Cardiac fibroblast (primary cell): ENCODE measurements at places on chromosomes 2 and 18.

DNA sequence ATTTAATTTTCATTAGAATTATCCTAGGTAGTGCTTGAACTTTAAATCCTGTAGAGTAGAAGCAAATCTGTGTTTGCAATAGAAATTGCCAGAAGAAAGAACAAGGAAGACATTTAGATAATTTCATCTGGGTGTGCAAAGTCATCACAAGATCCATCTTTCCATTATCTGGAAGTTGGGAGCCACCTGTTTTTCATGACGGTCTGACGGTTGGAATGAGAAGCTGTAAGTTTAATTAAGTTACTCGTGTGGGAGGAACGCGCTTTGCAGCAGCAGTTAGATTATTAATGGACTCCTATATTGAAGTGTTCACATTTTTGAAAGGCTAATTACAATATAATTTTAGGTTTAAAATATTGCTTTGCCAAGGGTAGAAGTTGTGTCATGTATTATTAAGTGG lies 69.9 kb upstream of the PARD3B start:
- DNase-seq, result no peak

DNA sequence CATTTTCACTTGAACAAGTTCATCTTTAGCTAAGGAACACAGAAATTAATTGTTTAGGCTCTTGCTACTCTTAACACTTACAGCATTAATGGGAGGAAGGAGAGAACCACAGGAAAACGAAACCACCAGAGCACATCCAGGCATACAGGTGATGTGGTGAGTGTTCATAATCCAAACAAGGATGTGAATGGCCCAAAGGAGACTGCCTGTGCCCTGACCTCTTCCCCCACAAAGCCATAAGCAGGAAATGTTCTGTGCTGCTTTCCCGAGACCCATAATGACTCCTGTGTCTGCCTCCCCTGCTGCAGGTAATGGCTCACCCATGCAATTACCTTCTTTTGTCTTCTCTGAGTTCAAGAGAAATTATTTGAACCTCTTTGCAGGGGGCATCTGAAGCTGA lies 295.9 kb upstream of the LINC00305 start:
- no peak for DNase-seq

DNA sequence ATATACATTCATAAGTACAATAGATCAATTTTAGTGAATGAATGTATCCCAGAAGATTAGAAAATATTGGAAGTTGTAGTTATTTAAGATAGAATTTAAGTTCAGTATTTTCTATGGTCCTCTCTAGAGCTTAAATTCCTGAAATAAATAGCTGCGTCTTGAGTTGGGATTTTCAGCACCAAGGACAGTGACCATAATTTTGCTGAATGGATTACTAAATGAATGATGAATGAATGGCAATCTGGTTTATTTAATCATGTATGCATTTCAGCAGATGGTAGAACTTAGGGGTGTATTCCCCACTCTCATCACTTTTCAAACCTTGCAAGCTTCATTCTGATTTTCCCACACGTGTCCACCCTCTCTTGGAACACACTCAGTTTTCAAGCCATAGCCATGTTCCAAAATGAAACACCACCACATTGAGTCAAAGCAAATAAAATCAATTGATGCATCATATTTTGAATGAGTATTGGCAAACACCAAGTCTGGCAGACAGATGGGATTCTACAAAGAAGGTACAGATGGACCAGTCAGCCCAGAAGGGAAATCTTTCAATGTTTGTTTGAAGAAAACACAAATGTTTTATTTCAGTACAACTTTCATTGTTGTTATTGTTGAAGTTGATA lies 362.2 kb upstream of the NXPH2 start:
- DNase-seq, result peak; percentile 36

GRCh38 chr18:2059336-2059735 lies 512.0 kb downstream of the METTL4 start:
- no peak for DNase-seq

DNA sequence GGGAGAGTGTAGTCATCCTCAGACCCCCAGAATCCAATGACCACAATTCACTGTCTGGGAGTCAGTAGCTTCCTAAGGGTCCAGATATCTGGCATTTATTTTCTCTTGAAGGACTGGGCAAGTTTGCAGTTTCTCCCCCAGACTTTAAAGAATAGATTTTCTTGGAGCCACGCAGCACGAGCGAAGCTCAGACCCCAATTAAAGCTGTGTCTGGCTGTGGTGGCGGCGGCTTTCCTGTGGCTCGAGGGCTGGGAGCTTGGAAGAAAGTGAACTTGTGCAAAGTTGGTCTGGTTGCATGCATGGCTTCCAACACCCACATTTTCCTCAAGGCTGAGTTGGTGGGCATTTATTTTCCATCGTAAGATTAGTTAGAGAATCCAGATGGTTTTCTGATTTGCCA lies 105.0 kb downstream of the ACKR3 start:
- DNase-seq, result no peak

- DNase-seq, result peak; percentile 92
Measured at GRCh38 chr2:121480826-121481225, 49.9 kb upstream of the RNU4ATAC start.

DNA sequence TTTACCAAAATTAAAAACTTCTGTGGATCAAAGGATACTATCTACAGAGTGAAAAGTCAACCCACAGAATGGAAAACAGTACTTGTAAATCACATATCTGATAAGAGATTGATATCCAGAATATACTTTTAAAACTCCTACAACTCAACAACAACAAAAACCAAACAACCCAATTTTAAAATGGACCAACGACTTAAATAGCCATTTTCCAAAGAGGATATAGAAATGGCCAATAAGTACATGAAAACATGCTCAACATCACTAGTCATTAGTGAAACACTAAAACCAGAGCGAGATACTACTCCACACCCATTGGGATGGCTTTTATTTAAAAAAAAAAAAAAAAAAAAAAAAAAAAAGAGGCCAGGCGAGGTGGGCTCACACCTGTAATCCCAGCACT lies 68.1 kb downstream of the DYM start:
- DNase-seq, result no peak

- DNase-seq, result no peak
Measured at GRCh38 chr18:26268454-26268853, 42.2 kb downstream of the TAF4B start.

DNA sequence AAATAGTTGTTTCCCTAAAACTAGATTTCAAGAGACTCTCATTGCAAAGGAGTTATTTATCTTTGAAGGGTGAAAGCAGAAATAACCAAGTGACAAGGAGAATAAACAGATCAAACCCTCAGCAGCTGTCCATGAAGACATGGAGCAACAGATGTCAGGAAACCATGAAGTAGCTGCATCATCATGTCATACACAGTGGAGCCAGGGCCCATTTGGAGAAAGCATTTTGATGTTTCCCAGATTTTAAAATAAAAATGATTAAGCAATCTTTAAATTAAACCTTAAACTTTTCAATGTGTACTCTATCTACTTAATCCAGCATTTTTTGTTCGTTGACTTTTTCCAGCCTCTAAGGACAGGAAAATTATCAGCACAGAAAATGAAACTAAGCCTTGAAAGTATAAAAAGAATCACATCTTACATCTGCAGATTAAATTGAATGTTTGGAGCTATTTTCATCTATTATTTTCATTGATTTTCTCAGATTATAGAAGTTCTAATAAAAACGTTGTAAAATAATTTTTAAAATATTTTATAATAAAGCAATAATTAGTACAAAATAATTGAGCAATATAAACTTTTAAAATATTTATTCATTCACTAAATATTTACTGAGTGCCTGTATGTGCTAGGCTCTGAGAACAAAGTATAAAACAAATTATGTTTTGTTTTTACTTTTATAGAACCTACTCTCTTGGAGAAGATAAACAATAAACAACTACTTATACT lies 860.1 kb downstream of the BCL11A start:
- DNase-seq, result no peak

- DNase-seq, result no peak
Measured at GRCh38 chr18:6866552-6867085, 137.1 kb downstream of the ARHGAP28 start.

DNA sequence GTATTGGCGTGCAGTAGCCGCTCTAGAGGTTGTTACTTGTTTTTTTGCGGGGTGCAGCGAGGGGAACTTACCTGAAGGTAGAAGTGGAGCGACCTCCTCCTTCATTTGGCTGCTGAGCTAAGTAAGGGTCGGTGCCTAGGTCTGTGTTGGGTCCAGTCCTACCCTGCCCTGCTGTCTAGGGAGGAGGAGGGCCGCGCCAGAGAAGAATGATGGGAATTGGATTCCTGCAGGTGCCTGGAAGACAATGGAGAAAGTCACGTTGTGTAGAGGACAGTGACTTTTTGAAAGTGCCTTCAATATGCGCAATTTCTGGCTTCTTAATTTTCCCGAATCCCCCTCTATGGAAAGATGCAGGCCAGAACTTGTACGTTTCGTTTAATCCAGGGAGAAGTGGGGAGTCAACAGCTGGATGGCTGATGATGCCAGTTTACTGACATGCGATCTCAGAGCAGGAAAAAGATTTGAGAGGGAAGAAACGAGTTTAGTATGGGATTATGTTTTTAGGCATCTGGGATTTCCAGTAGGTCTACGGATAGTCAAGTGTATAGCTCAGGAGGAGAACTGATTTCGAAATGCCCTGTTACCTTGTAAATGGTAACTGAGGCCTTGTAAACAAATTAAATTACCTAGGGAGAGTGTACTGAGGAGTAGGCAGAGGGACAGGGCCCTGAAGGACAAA lies 653 bp downstream of the MRPS9 start:
- DNase-seq, result no peak

- DNase-seq, result peak; percentile 69
Measured at GRCh38 chr18:21997207-21998143, 171.9 kb upstream of the GATA6 start.

DNA sequence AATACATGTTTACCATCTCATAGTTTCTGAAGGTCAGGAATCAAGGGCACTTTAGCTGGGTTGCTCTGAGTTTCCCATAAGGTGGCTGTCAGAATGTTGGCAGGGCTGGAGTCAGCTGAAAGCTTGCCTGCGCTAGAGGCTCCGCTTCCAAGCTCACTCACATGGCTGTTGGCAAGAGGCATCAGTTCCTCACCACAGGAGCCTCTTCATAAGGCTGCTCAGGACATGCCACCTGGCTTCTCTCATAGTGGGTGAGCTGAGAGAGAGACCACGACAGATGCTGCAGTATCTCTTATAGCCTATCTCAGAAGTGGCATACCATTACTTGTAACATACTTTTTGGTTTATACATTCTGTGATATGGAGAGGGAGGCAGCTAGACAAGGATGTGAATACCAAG lies 7.2 kb downstream of the HADHB start:
- DNase-seq, result peak; percentile 70

GRCh38 chr2:25009954-25010353 lies 31.9 kb upstream of the EFR3B start:
- DNase-seq, result no peak

GRCh38 chr2:227310756-227311110 lies 14.3 kb upstream of the MFF start:
- no peak for DNase-seq

DNA sequence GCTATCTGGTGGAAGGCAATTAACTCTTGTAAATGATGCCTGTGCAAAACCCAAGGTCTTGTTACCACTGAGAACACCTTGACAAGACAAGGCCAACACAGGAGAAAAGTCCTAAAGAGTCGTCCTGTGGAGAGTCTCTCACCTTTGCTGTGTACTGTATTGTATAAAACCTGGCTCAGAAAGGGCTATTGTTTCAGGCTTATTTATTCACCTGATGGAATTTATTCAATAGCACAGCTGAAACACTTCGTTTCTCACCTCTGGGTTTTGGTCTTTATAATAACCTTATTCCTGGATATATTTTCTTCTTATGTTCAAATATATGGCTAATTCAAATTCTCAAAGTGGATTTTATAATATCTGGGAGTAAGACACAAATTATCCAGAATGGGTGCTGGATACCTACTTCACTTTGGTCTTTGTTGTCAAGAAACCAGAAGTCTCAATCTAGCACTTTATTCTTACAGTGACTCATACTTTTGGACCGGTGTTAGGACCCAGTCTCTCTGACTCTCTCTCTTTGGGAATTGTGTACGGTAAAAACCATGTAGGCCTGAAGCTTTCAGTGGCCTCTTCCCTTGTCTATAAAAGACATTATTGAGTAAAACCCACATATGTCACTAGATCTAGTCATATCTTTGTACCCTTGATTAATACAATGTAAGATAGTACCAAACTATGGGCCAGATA lies 16.1 kb upstream of the STAT4 start:
- peak; percentile 45 for DNase-seq
